ENCODE measurements at places on chromosomes 5 and 9.

DNA sequence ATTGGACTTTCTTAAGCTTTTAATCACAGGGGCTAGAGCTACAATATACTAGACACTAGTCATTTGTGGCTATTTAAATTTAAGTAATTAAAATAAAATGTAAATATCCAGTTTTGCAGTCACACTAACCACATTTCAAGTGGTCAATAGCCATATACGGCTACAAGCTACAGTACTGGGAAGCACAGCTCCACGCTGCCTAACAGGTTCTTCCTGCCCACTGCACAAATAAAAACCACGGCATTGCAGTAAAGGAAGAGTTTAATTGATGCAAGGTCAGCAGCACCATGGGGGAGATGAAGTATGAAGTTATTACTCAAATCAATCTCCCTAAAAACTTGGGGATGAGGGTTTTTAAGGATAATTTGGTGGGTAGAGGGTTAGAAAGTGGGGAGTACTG lies 134.1 kb downstream of the LURAP1L start:
- DNase-seq: no peak

- no peak for DNase-seq
Observed at GRCh38 chr9:78515108-78515507, 218.2 kb downstream of the PSAT1 start.

DNA sequence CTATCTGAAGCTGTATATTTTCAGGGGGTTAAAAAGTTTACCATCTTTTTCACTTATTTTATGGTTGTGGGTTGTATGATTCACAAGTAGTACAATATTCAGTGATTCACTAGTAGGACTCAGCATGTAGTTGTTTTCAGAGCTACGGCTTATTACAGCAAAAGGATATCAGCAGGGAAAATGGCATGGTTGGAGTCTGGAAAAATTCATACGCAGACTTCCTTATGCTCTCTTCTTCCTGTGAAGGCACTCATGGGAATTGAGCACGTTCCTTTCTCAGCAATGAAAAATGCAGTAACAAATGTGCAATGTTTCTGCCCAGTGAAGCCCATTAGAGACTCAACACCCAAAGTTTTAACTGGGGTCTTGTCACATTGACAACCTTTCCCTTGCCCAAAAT lies 250.5 kb downstream of the KCNN2 start:
- no peak for DNase-seq

DNA sequence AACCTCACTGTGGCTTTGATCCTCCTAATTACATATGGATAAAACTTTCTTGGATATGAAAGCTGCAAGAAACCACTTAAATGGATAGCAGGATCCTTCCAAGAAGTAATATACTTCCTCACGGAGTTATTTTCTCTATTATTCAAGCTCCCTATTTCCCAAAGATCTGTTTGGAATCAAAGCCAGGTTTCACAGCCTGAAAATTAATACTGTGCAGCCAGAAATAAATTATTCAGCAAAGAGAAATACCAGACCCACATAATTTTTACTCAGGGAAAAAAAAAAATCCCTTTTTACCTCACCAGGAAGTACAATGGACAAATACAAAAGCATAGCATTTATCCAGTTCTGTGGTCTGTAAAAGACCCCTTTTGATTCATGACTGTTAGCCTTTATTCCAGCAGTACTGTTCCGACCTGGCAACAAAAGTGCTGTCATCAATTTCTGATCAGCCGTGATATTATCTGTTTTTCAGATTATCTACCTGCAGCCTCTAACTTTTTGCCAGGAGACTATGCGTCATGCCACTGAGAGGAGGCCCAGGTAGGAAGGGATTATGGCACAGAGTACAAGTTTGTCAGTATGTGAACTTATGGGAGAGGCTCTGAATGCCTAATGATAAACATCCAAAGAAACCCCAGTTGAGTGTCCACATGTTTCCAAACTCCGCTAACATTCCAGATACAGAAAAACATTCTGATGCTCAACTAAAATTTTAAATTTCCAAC lies 57.0 kb downstream of the FBN2 start:
- DNase-seq: no peak

- DNase-seq: no peak
Observed at GRCh38 chr5:111122398-111122797, 30.2 kb downstream of the WDR36 start.

DNA sequence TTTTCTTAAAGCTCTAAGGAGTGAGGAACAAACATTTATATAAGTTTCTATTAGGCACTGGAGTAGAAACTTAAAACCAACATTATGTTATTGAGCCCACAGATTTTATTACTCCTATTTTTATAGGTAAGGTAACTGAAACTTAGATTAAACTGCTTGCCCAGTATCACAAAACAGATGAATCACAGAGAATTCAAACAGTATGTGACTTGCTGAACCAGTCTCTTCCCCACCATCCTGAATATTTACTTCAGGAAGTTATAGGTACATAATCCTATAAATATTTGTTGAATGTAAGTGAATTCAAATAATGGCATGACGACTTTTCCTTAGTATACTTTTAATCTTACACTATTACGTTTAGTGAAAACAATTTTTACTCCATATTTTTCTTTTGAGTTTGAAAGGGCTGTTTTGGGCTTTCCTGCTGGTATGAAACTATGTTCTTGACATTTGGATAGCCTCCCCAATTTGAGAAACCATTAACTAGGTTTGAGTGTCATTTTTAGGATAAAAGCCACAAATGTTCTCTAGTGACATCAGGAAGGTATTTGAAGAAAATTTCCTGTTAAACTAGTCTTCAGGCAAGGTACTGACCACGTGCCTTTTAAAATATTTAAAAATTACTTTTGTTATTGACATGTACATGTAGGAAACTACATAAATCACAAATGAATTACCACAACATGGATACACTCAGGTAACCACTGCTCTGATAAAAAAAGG lies 39.3 kb downstream of the PRRC1 start:
- no peak for DNase-seq

DNA sequence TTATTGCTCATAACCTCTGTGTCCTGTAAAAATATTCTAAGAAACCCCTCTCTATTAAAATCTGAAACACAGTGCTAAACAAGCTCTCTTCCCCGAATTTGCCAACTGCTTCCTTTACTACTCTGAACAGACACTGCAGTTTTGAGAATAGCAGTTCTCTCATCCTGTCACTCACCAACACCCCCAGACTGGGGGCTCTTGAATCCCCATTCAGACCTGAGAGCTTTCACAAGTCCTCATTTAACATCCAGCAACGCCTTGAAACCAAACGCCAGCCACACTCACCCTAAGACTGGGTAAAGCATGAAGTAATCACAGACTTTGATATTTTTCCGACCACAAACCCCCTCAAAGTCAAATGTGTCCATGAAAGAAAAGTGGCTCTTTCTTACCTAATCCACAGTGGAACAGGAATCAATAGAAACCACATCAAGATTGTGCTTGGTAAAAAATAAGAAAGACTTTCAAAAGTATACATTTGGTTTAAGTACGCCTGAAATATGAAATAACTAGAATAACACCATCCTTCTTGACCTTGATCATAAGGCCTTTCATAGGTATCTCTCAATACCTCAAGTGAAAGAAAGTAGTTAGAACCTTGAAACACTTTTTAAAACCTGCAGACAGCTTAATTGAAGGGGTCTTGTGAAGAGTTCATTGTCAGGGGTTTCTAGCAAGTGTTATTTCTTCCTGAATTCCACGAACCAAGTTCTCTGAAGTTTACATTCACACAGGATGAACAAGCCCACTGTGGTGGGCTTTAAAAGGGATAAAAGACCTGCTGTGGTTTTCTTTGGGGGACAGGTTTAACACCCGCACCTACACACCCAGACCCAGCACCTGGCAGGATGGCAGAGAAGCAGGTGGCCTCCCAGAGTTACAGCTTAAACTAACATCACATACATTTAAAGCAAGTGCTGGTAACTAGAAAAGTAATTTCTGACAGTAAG lies 412.6 kb downstream of the MLLT3 start:
- no peak for DNase-seq

GRCh38 chr9:129630967-129631673 lies 5.2 kb downstream of the NTMT1 start:
- DNase-seq: no peak

DNA sequence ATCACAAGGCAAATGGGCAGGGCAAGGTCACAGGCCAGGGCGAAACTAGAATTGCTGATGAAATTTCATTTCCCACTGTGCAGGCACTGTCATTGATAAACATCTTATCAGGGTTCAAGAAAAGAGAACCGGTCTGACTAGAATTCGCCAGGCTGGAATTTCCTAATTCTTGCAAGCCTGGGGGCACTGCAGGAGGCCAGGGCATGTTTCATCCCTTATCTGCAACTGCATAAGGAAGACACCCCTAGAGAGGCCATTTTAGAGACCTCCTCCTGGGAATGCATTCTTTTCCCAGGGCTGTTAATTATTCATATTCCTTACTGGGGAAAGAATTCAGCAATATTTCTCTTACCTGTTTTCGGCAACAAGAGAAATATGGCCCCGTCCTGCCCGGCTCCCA lies 266.2 kb upstream of the CYLC2 start:
- no peak for DNase-seq

DNA sequence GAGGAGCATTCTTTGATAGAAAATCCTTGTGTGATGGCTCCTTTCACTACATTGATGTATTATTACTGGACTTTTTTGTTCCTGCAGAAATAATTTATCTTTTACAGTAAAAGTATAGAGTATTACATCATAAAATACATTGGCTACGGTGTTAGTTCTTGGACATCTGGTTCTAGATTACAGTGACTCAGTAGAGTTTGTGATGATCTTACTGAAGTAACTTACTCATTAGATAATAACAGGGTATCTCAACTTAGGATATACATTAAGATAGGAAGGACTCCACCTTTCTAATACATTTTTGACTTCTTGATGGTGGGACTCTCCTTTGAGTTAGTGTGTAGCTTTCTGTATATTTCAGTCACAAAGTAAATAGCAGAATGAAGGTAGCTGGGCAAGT lies 59.1 kb downstream of the ZNF462 start:
- DNase-seq: no peak

DNA sequence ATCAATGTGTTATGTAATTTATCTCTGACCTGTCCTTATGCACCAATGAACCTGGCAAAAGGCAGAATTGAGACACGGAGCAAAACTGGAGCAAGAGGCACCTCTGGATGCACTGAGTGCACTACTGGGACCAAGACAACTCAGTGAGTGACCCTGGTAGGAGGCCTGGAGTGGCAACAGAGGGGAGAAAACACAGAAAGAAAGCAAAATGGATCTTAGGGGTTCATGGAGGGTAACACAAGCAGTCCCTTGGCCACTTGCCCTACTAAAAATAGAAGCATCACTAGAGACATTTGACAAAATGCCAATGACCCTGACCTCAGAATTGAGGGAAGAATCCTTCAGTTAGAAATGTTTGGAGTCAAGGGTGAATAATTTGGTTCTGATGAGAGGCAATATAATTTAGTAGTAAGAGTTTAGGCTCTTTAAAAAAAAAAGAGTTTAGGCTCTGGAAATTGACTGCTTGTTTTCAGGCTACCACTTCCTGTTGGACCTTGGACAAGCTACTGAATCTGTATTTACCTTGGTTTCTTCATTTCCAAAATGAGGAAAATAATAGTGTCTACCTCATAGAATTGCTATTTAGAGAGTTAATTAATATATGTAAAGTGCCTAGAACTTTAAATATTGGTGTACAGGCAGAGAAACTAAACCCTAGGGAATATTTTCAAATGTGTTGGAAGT lies 234.9 kb upstream of the TARS1 start:
- DNase-seq: no peak

- no peak for DNase-seq
Observed at GRCh38 chr9:107210775-107211174, 72.3 kb upstream of the RAD23B start.

GRCh38 chr9:135664801-135665794 lies 2.0 kb downstream of the LCN9 start:
- DNase-seq: no peak

GRCh38 chr5:143217804-143218160 lies 185.7 kb downstream of the NR3C1 start:
- no peak for DNase-seq

GRCh38 chr5:2538169-2538568 lies 213.3 kb downstream of the IRX2 start:
- DNase-seq: no peak

DNA sequence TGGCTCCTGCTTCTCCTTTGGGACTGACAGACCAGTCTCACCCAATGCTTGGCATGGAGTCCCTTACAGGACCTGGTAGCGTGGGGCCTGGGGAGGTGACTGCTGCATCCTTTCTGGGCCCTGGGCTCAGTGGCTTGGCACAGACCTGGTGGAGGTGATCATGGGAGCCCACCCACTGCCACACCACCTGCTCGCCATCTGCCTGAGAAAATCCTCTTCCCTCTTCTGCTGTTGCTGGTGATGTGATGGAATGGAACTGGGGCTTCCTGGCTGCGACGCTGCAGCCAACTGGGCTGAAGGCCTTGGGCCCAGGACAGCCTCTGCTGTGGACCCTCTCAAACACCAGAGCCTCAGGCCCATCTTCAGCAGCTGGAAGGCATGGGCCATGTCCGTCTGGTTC lies 122.5 kb upstream of the PANK3 start:
- no peak for DNase-seq

DNA sequence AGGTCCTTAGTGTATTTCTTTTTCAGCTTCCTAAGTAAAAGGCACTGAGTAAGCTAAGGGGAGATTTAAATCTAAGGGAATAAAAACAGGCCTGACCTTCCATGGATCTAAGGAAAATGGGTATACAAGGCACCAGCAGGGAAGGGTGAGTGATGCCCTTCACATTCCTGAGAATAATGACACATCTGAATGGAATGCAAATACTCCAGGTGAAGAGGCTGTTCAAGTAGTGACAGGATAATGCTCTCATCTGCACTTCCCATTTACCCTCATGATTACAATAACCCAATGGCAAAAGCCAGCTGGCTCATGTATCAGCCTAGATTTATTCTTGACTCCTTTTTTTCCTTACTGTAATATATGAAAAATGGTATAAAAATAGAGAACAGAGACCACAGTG lies 216.2 kb upstream of the ACTBL2 start:
- DNase-seq: no peak

- DNase-seq: no peak
Observed at GRCh38 chr9:100505564-100506159, 32.7 kb downstream of the TMEFF1 start.

GRCh38 chr9:137435381-137435891 lies 5.7 kb downstream of the ENTPD8 start:
- DNase-seq: no peak

DNA sequence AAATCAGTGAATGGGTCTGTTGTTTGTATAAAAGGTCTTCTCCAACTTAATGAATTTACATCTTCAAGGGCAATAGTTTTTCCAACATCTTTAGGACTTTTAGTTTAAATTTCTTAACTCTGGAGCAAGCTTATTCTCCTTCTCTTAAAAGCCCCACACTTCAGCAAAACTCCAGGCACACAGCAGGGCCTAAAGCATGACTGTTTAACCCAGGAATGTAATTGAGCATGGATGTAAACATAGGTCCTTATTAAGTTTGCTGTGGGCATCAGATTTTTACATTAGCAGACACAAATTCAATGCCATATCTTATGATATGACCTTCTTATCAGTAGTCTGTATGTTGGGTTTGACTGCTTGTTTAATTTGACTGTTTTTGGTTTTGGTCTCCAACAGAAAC lies 78.9 kb downstream of the ABCA1 start:
- no peak for DNase-seq

- no peak for DNase-seq
Observed at GRCh38 chr5:33074548-33074947, 363.4 kb downstream of the NPR3 start.

Measured in urinary bladder (tissue), 4 donors.